ENCODE measurements at places on chromosomes 2 and 18.

DNA sequence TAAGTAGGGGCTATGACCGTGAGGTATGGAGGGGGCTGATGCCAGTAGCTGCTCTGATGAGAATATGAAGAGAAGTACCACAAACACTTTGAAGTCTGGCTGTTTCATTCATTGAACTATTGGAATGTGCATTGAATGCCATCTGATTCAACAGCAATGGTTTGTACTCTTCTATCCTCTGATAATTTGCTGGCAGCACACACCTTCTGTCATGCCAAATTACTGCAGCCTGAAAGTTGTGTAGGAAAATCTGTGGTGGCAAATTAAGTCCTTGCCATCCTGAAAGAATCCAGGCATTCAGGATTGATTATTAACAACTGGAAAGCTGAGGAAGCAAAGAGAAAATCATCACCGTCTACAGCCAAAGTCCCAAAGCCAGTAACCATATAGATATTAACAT lies 711.2 kb downstream of the NRXN1 start:
- DNase-seq = no peak

GRCh38 chr2:85702172-85702571 lies 8.0 kb downstream of the GNLY start:
- no peak for DNase-seq

GRCh38 chr2:160144280-160144990 lies 55.6 kb downstream of the ITGB6 start:
- no peak for DNase-seq

- no peak for DNase-seq
Observed at GRCh38 chr2:173521450-173522192, 166.9 kb downstream of the CDCA7 start.

GRCh38 chr18:60096428-60096827 lies 196.6 kb downstream of the PMAIP1 start:
- no peak for DNase-seq

GRCh38 chr2:226994775-226995174 lies 158.9 kb downstream of the RHBDD1 start:
- no peak for DNase-seq

DNA sequence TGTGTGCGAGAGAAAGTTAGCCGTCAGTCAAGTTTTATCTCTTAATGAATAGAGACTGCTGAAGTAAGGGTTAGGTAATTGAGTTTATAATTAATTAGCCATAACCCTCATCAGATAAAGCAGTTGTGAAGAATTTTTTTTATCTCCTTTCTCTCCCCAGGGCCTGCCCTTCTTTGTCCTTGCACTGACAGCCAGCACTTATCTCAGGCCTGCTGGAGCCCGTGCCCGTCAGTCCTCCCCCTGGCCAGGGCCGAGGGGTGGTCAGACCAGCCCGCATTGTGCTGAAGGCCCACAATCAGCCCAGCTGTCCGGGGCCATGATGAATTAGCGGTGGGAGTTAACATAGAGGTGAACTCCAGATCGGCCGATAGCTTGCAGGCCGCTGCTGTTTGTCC lies 315.7 kb downstream of the GBX2 start:
- DNase-seq = no peak

DNA sequence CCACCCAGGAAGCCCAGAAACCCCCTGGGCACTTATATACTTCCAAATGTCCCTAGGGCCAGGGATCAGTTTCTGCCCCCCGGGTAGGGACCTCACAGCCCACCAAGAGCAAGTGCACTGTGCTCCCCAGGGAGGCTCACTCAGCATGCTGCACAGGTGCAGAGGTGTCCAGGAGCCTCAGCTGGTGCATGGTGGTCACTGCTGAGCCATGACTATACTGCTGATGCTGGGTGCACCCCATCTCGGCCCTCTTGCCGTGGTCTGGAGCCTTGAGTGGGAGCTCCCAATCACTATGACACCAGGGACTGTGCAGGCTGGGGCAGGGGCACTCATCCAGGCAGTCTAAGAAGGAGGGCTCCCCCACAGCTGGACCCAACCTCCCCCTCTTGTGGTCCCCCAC lies 617.8 kb upstream of the RAB6C start:
- no peak for DNase-seq

DNA sequence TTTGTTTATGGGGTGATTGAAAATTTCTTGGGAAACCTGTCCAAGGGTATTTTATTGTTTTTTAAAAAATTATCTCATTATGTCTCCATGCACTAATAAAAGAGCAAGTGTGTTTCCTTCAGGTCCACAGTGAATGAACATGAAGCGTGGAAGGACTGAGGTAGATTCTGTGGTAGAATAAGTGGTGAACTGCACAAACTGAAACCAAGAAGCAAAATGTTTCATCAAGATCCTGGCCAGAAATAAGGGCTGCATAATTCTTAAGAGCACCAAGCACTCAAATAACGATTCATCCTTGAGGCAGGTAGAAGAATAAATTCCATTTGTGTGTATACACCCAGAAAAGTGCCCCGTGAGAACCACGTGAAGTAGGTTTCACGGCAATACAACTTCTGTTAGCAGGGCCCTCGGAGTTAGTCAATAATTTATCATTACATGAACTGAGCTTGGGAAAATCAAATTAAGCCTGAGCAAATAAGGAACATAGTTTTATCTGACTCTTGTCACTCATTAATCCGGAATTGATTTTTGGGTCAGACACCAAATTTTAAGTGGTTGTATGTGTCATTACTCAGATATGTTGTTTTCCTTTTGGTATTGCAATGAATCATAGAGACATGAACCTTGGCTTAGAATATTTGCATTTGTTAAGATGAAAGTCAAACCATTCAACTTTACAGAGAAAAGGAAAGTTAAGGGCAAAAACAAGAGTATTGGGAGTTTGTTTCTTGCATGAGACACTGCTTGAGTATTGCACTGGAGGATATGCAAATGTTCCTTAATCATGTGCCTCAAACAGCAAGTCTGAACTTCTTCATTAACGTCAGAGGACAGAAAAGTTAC lies 472.6 kb upstream of the NETO1 start:
- DNase-seq = no peak

DNA sequence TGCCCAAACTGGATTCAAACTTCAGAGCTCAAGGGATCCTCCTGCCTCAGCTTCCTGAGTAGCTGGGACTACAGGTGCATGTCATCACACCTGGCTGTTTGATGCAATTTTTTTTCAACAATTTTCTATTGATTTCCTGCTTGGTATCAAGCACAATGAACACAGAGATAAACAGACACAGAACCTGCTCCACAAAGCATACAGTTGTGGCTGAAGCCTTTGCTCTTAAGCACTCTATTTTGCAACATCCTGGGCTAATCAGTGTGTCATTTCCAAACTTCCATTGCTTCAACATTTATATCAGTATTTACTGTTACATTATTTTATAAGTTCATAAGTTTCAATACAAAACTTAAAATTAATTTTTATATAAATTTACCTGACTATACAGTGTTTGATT lies 79.4 kb downstream of the NEB start:
- no peak for DNase-seq

- DNase-seq = no peak
Observed at GRCh38 chr2:212958757-212959295, 192.6 kb downstream of the IKZF2 start.

GRCh38 chr2:236161082-236161462 lies 7.1 kb downstream of the GBX2 start:
- no peak for DNase-seq

GRCh38 chr2:157839162-157839801 lies 36.8 kb downstream of the ACVR1 start:
- no peak for DNase-seq

- no peak for DNase-seq
Observed at GRCh38 chr2:157528963-157529751, 85.3 kb upstream of the CYTIP start.

DNA sequence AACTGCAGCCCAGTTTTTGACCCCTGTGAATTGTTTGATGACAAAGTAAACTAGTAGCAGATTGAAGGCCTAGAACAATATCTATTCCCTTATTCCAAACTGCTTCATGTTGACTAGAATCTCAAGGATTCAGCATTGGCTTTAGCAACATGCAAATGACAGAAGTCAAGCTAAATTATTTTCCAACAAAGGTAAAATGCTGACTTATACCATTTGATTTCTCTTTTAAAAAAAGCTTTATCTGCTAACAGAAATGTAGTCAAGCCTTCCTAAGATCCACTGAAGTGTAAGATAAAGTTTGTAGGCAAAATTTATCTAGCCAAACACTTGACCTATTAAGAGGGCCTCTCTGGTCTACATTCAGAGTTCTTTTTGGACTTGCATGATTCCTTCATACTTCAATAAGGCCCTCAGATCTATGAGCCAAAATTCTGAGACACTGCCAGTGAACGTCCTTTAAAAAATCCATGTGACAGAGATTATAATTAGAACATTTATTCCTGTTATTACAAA lies 9.5 kb upstream of the CYBRD1 start:
- no peak for DNase-seq

DNA sequence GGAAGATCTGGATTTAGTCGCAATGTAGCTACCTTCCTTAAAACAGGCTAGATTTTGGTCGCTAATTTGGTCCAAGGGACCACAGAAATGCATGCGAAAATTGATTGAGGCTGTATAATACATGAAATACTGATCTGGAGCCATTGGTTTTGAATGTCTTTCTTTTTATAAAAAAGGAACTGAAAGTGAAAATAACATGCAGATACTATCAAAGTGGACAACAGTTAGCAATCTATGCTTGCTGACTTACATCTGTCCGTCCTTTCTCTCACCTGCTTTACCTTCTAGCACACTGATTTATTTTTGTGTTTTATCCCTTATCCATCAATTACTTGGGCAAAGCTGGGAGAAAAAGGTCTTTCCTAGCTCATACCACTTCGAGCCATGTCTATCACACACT lies 1459.8 kb upstream of the ACVR2A start:
- DNase-seq = no peak

- no peak for DNase-seq
Observed at GRCh38 chr18:7062811-7063210, 54.8 kb downstream of the LAMA1 start.
